ENCODE measurements at places on chromosomes 7 and 10. TPM values are rescaled to one million over a fixed set of nuclear protein-coding genes. Genes with fewer than 3 reads are reported as not detected.

DNA sequence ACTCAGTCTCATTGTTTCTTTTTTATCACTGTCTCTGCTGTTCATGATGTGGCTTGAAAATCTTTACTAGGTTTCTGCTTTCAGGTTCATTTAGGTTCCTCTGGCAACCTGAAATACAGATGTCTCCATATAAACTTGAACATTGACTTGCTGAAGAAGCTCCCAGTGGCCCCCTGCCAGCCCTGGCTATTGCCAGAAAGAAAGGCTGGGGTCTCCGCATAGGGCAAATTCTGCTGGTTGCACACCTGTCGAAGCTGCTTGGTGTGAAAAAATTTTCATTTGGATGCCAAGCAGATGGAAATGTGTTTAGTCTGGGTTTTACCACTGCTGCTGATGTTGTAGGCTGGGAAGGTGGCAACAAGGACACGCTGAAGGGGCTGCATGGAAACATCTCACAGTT lies 826.7 kb upstream of the GHITM start:
- DNase-seq = no peak

DNA sequence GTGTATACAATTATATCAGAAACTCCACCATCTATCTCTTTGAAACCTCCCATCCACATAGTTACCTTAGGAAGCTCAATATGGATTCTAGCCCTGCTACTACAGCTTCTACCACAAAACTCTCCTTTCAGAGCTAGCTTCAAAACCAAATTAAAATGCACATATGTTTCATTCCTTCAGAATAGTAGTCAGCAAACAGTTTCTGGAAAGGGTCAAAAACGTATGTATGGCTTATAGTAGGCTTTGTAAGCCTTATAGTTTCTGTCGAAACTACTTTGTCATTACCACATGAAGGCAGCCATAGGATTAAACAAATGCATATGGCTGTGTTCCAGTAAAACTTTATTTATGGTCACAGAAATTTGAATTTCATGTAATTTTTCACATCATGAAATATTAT lies 155.6 kb upstream of the LAMB4 start:
- no peak for DNase-seq

GRCh38 chr7:118029826-118030422 lies 154.0 kb upstream of the LSM8 start:
- no peak for DNase-seq

DNA sequence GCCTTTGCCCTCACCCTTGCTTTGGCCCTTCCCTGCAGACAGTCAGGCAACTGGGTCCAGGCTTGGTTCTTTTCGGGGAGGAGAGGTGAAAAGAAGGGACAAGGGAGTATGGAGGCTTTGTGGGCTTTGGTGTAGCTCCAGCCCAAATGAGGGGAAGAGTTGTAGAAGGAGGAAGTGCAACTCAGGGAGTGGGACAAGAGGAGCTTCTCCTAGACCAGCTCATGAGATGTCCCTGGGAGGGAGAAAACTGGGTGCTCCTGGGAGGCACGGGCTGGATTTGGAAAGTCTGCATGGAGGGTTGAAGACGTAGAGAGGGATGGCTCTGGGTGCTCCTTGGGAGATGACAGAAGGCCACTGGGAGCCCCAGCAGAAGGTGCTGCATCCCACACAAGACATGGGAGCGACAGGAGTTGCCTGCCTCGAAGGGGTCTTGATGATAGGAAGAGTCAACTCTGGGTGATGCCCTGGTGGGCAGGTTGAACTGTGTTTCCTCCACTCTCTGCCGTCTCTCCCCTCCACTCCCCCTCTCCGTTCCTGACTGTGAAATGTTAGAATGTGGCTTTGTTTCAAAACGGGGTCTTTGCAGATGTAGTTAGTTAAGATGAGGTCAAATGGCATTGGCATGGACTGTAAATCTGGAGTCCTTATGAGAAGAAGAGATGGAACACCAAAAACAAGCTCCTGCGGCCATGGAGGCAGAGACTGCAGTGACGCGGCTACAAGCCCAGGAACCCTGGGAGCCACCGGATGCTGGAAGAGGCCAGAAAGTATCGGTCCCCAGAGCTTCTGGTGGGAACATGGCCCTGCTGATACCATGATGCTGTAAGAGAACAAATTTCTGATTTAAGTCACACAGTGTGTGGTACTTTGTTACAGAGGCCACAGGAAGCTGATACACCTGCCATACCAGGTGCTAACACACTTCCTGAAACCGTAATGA lies 298.5 kb downstream of the GLRX3 start:
- DNase-seq = no peak

- no peak for DNase-seq
Measured at GRCh38 chr10:49817845-49818244, 55.7 kb upstream of the OGDHL start.

GRCh38 chr7:131087756-131088658 lies 239.7 kb upstream of the MKLN1 start:
- no peak for DNase-seq

DNA sequence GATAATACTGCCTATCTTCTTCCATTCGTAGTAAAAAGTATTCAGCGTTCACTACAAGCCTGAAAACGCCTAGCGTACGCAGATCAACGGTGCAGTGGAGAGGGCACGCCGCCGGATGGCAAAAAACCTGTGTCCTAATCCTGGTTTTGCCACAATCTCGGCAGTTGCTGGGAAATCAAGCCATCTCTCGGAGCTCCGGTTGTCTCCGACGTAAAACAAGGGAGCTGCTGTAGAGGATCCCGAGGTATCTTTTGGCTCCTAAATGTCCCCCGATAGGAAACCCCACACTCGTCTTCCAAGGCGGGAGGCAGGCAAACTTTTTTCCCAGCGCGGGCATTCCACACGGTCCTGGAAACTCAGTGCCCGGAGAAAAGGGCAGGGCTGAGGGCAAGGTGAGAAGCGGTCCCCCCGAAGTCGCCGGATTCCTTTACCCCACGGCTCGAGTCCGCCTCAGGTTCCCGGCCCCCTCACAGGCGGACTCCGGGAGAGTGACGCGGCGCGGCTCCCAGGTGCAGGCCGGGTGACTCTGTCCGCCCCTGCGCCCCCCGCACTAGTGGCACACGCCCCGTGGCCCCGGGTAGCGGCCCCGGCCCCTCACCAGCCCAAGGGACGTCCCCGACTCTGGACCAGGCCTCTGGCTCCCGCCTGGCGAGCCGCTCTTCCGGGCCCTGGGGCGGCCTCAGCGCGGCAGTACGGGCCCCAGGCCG lies 649 bp downstream of the IDE start:
- DNase-seq = no peak

DNA sequence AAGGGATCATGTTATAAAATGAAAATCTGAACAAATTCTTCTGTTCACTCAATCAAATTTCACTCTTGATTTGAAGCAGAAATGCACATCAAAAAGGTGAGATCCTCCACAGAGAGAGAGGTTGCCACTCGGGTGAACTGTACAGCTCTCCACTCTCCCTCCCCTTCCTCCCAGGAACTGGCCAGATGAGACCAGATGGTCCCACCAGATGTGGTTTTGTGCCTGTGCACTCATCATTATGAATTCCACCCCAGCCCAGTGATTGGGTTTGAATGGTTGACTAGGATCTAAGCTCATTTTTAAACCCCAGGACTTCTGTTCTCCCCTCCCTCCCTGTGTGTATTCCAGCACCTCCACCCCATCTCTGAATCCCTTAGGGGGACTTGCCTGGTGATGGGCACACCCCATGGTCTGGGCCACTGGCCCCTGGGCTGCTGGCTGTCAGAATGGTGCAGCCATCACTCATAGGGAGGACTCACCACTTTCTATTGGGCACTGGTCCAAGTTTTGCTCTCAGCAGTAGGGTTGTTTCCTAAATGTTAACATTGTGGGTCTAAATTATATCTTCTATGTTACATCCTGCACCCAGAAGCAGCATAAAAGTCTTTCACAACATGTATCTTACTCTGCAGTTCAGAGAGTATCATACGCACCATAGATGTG lies 393.1 kb downstream of the TNS3 start:
- no peak for DNase-seq

- no peak for DNase-seq
Measured at GRCh38 chr7:47962262-47962661, 14.0 kb upstream of the PKD1L1 start.

- no peak for DNase-seq
Measured at GRCh38 chr10:88792661-88793060, 9.9 kb upstream of the LIPM start.

- DNase-seq = no peak
Measured at GRCh38 chr7:50939021-50939420, 156.3 kb upstream of the GRB10 start.

DNA sequence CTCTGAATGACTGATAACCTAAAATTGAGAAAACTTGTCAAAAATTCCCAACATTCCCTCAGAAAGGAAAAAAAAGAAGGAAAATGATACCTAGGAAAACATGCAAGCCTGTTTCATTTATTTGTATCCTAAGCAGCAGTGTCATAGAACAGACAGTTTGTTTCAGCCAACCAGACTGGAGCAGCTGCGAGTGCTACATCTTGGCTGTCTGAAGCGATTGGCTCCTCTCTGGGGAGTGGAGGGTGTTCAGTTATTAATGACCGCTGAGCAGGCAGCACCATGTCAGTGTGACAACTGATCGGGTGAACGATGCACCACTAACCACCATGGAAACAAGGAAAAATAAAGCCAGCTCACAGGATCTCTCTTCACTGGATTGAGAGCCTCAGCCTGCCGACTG lies at the start of gene LRRN3:
LRRN3 (plus strand) TSS at position 282 of the 400 bp plus-strand sequence. CDS start 31,646 bp downstream, outside the sequence.
- DNase-seq = no peak

The TCERG1L gene
- 1.8 TPM for polyA plus RNA-seq

The ARHGAP19 gene
- polyA plus RNA-seq = 37.9 TPM

Data from left renal pelvis (tissue), 4 donors.